ENCODE measurements at places on chromosomes 6 and 20.

GRCh38 chr6:149318581-149319286, 1.2 kb downstream of the TAB2 start:
- DNase-seq = no peak

GRCh38 chr6:168609914-168610490, 169.0 kb downstream of the SMOC2 start:
- DNase-seq = no peak

- no peak for DNase-seq
These were observed 26.5 kb upstream of the CD93 start for GRCh38 chr20:23112595-23112994.

DNA sequence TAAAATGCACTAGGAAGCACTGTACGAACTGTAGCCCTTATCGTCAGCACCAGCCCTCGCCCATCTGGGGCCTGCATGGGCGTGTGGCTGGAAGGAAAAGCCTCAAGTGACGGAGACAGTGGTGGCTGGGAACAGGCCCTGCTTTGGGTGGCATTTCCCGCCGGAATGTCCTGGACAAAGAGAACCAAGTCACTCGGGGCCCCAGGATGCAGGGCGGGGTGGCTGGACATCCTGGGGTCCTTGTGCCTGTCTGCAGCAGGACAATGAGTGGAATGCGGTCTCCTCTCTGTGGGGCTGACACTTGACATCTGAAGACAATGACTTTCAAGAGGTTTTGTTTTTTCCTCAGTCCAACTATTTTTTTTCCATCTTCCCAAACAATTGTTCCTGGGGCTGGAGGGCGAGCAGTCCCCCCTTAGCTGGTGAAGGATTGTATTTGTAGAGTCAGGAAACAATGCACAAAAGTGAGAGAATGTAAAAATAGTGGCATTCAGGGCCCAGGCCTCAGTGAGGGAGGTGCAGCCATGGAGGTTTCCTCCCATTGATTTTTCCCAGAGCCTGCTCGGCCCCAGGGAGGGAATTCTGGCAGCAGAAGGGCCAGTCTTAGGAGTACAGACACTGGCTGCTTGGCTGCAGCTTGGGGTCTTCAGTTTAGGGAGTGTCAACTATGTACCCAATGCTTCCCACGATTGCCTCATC, 64.4 kb downstream of the PREX1 start:
- no peak for DNase-seq
